ENCODE measurements at places on chromosomes 7 and 10.
A peak's percentile ranks its signal among the peaks of the same experiment; 100 is the strongest.

- DNase-seq, result no peak
Measured at GRCh38 chr7:151432658-151433521, 7.1 kb downstream of the CRYGN start.

- DNase-seq, result no peak
Measured at GRCh38 chr7:105648561-105649401, 67.5 kb upstream of the EFCAB10 start.

GRCh38 chr10:71134732-71135211 lies 77.6 kb upstream of the UNC5B start:
- DNase-seq, result no peak

DNA sequence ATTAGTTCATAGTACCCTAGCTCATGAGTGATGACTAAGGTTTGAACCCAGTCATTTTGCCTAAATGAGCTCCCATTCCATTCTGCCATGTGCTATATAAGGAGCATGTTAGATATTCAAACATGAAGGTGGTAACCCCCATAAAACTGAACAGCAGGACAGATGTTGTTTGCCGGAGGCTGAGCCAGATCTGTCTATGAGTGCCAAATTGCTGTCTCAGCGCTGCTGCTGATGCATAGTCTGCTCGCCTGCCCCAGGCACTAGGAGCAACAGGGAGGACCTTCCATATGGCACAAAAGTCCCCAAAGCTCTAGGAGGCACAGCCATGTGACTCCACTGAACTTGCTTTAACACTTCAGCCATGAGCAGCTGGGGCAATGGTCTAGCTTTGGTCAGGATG lies 466.0 kb upstream of the GHITM start:
- no peak for DNase-seq

GRCh38 chr7:98978672-98979071 lies 100.3 kb downstream of the TRRAP start:
- DNase-seq, result no peak

- no peak for DNase-seq
Measured at GRCh38 chr10:110032801-110033700, 25.3 kb downstream of the ADD3 start.

GRCh38 chr7:1532456-1533254 lies 2.2 kb downstream of the MAFK start:
- DNase-seq, result peak; percentile 84

GRCh38 chr7:37096341-37096740 lies 352.3 kb downstream of the ELMO1 start:
- DNase-seq, result no peak

Measured in HS-27A (cell line).